Activated gamma-delta T cell (primary cell): ENCODE measurements at places on chromosomes 11 and 22.

- DNase-seq = no peak
These were observed 200.2 kb downstream of the CADM1 start for GRCh38 chr11:115303929-115304531.

DNA sequence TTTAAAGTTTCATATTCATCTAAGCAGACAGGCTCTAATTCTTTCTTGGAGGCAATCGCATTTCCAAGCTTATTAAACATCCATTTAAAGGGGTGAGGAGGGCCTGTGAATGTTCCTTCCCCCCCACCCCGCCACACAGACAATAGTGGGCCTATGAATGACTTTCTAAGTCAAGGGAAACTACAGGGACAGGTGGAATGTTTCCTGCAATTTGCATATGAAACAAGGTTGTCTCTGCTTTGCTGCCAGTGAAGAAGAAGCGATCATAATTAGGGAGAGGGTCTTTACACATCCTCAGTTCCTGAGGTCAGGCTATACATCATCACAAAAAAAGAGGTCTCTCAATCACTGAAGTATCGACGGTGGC is 127.9 kb upstream of the OPCML start:
- DNase-seq = no peak

DNA sequence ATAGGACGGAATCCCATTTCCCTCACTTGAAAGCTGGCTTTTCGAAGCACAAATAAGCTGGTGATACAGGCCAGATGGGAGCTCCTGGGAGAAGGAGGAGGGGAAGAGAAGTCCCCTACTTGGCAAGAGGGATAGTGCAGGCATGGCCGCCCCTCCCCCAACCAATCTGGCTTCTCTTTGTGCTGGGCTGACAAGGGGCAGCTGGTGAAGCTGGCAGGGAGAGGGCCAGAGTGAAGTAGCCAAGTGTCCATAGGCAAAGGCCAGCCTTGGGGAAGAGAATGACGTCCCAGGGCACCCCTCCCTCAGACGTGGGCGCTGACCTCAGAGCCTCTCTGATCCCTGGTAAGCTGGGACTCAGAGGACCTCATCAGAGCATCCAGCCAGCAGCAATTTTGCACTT is 78.7 kb upstream of the GRAMD1B start:
- DNase-seq = no peak

DNA sequence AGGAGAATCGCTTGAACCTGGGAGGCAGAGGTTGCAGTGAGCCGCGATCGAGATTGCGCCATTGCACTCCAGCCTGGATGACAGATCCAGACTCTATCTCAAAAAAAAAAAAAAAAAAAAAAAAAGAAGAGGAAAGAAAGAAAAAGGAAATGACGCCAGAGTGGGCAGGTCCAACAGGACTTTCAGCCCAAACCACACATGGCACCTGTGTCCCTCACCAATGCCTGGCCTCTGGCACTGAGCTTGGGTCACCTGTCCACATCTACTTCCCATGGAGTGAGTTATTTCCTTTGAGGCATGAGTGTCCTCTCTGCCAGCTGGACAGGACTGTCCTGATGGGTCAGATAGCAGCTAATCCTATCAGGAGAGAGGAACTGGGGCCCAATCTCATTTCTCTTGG is 15.2 kb upstream of the GCAT start:
- no peak for DNase-seq

DNA sequence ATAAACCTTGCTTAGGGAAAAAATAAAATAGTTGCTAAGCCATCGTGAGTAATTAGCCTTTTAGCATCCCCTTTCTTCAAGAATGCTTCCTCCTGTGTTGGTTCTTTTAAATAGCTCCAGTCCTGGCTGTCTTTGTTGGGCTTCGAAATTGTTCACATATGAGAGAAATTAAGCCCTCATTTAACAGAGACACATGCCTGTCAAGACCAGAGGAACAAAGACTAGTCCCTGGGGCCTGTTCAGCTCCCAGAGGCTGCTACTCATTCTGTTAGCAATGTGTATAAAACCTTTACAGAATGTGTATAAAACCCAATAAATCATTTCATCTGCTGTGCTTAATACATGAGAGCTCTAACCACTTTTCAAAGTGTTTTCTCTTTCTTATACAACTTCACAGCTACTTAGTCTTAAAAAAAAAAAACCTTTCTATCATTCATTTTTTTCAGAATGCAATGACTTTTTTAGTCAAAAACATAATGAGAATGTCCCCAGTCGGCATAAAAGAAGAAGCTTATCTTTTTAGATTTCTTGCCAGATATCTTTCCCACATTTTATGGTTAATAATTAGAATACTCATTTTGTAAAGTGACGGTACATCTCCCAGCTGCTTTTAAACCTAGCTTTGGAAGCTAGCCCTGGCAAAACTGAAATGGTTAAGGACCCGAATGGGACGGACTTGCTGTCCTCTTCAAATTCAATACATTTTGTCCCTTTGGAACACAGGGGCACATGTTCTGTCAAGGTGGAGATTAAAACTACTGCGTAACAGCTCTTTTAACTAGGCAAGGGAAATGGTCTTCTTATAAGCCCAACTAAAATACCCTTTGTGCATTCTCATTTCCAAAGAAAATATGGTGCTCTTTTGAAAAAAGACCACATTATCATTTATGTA is 186.1 kb downstream of the SOX6 start:
- DNase-seq = no peak

- DNase-seq = no peak
These were observed 70.2 kb downstream of the TP53I11 start for GRCh38 chr11:44880511-44880910.

GRCh38 chr22:49664371-49664881 is 163.2 kb downstream of the BRD1 start:
- no peak for DNase-seq

- no peak for DNase-seq
These were observed 16.6 kb upstream of the TTLL12 start for GRCh38 chr22:43203471-43203981.

- DNase-seq = no peak
These were observed 9.7 kb downstream of the TMEM45B start for GRCh38 chr11:129825380-129825779.

GRCh38 chr11:10526974-10527918 is 13.7 kb downstream of the RNF141 start:
- no peak for DNase-seq

DNA sequence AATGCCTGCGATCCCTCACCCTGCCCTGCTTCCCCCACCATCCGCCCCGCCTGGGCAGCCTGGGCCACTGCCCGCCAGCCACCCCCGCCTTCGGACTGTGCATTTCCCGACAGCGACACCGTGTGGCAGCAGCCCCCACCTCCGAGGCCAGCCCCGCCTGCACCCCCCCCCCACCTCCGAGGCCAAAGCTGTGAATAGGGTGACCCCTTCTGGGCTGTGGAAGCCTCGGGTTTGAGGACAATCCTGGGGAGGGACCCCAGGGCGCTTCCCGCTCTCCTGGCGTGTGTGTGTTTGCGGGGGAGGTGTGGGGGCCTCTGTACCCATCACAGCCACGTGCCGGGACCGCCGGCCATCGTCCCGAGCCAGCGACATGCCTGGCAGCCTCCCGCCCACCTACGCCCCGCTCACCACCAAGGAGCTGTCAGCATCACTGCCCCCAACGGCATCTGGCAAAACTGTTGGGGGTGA is 33.8 kb upstream of the PPARA start:
- DNase-seq = peak; percentile 63

DNA sequence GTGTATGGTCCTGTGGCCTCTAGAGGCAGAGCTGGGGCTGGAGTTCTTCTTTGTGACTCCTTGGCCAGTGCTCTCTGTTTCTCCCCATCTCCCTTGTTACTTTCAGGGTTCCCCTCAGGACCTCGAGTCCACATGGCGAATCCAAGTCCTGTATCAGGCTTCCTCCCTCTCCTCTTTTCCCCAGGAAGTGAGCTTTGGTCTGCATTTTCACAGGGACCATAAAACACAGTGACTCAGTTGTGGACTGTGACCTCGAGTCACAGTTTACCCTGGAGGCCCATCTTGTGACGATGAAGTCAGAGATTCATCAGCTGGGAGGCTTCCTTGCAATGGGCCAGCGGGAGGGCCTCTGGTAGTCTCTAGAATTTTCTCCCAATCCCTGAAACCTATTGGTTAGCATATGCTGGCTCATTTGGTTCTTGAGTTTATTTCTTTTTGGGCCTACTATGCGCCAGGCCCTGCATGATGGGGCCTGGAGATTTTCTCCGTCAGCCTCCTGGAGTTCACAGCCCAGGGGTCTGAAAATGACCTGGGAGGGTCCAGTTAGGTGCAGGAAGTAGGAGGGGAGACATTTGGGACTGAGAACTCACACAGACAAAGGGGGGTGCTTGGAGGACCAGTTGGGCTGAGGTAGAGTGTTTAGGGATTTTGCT is 100.8 kb downstream of the KIAA1671 start:
- no peak for DNase-seq

- DNase-seq = no peak
These were observed 237.8 kb downstream of the NXPE2 start for GRCh38 chr11:114915871-114916805.

GRCh38 chr22:44663256-44663999 is 38.6 kb upstream of the PRR5 start:
- no peak for DNase-seq

DNA sequence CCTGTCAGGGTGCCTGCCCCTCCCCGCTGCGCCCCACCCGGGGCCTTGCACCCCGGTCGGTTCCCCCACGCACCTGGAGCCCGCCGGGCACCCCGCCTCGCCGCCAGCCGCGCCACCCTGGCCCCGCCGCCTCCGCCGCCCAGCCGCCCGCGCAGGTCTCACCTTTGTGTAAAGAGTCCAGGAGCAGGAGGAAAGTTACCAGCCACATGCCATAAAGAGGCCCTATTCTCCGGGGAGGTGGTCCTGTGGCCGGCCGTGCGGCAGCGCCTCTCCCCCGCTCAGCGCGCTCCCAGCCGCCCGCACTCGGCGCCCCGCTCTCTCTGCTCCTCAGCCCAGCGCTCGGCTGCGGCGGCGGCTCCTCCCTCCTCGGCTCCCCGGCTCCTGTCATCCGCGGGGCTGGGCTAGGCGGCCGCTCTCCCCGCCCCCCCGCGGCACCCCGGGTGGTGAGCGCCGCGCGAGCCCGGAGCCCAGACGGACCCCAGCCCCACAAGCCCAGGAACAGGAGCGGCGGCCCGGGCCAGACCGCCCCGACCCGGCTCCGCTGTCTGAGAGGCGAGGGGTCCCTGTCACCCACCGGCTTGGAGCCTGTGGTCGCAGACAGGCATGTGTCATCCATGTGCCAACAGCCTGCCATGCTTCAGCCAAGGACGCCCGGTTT is at the start of gene DSCAML1:
TSS of gene DSCAML1 (minus strand) at position 345 of the 658 bp plus-strand sequence. CDS start at position 208, 137 bp downstream.
- no peak for DNase-seq

DNA sequence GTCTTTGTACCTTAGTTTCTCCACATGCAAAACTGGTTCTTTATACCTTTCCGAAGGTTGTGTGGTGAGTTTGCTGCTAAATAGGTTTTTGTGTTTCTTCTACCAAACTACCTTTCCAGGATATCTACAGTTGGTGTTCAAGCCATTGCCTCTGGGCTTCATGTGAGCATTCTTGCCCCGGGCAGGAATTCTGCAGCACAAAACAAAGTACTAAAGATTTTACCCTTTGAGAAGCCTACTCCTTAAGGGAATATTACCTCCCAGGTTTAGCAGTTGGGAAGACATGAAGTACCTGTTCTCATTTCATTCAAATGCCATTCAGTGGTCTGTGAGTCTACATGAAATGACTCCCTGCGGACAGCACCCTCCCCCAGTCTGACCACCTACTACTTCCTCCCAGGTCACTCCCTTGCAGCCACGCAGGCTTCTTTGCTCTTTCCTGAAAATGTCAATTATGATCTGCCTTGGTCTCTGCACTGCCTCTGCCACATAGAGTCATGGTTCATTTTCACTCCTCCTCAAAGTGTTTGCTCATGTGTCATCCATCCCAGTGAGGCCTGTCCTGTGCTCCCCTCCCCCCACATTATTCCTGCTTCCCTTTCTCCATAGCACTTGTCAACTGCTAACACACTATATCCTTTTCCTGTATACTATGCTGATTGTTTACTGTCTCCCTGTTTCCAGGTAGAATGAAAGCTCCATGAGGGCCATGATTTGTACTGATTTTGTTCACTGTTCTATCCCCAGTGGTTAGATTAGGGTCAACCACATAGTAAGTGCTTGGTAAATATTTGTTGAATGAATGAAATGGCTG is 36.9 kb downstream of the PACS1 start:
- no peak for DNase-seq

DNA sequence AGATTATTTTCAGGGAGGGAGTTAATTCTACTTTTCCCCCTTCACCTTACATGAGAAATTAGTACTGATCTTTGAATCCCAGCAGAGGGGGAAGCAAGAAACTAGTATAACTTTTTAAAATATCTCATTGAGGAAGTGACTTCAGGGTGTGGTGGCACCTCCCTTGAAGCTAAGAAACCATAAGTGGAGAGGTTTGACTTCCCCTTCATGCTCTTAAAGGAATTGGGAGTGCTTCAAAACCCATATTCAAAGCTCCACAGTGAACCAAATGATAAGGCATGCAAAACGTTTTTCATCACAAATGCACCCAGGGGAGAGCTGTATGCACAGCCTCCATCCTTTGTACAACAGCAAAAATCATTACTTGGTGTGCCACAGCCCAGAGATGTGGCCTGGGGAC is 540 bp downstream of the MS4A14 start:
- DNase-seq = no peak

- DNase-seq = no peak
These were observed 455.7 kb downstream of the RAB38 start for GRCh38 chr11:87719326-87720073.

- no peak for DNase-seq
These were observed 17.2 kb downstream of the POU2AF1 start for GRCh38 chr11:111361874-111362273.

- no peak for DNase-seq
These were observed 57.5 kb upstream of the ANO1 start for GRCh38 chr11:70020336-70021214.

DNA sequence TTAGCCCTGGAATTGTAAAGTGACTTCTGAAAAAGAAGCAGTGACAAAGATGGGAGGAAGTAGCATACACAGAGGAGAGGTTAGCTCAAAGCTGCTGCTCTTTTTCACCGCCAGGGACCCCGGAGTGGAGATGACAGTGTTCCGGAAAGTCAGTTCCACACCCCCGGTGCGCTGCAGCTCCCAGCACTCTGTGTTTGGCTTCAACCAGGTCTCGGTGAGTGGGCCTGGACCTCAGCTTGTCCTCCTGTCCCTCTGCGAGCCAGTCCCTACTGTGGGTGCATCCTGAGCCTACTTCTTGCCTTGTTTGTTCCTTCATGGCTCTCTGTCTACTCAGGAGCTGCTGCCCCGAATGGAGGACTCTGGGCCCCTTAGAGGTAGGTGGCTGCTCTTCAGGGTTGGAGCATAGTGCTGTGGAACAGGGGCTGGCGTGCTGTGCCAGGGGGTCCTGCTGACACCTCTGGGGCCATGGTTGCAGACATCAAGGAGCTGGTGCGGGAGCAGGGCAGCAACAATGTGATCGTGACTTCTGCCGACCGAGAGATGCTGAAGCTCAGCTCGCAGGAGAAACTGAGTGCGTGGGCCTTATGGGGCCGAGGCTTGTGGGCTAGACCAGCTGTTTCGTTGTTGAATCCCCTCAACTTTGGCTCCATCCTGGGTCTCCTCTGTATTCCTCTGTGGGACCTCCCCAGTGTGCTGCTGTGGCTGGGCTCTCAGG is 1.7 kb downstream of the PCNX3 start:
- no peak for DNase-seq

DNA sequence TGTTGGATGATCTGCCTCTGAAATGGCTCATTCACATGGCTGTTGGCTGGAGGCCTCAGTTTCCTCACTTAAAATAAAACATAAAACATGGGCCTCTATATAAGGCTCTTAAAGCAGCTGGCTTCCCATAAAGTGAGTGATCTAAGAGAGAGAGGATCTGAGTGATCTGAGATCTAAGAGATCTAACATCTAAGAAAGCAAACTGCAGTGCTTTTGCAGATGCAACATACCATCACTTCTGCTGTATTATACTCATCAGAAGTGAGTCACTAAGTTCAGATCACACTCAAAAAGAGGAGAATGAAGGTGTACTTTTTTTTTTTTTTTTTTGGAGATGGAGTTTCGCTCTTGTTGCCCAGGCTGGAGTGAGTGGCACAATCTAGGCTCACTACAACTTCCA is 18.1 kb upstream of the HSPA8 start:
- DNase-seq = no peak
